IPS DF 19.7 (cell line): ENCODE measurements at places on chromosomes 11 and 22.

DNA sequence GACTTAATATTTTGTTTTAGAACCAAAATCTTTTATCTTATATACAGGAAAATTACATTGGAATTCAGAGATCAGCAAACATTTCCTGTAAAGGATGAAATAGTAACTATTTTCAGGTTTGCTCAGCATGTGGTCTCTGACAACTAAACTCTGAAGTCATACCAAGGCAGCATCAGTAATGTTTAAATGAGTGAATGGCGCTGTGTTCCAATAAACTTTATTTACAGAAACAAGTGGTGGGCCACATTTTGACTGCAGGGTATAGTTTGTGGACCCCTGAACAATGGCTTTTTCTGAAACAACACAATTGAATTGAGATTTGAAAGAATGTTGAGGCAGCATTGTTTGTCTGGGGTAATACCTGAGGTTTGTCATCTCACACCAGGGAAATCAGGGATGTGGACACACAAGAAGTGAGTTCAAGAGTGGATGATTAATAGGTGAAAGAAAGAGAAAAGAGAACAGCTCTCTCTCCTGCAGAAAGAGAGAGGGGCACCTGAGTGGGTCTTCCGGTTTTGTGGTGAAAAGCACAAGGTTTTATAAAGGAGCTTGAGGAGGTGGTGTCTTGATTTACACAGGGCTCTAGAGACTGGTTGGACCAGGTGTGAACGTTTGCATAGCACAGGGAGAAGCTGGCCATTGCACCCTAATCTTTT is 113.5 kb upstream of the VPREB1 start:
- DNase-seq, result no peak

DNA sequence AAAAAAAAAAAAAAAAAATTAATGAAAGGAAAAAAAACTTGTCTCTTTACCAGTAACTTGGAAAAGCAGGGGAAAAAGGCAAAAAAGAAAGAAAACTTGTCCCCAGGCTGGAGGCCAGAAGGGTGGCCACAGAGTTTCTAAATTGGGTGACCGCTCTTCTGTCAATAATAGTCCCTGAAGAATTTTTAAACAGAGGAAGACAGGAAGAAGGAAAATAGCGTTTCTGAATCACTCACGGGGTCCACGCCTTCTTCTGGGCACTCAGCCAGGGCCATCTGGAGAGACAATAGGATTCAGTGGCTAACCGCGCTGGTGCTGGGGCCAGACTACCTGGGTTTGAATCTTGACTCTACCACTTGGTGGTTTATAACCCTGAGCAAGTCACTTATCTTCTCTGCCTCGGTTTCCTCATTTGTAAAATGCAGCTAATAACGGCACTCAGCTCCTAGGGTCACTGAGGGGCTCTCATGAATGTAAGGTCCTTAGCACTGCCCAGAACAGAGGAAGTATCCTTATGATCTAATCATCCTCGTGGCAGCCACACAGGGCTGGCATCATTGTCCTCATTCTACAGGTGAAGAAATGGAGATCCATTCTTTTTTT is 7.0 kb downstream of the C11orf86 start:
- DNase-seq, result no peak

DNA sequence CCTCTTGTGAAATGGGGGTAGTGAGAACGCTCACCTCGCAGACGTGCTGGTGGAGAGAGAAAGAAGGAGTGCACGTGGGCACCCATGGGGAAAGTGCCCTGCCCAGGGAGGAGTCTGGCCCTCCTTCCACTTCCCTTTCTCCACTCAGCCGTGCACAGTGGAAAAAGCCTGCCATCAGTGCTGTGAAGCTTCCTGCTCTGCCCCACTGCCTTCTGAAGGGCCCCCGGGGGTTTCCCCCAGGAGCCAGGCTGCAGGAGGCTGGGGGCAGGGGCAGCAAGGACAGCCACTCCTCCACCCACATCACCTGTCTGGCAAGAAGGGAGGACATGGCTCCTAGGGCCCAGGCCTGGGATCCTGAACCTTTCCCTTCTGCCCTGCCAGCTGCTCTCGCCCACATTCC is 7.6 kb downstream of the TP53I11 start:
- DNase-seq, result no peak

- peak; percentile 82 for DNase-seq
These were observed at the start of gene PAK1 for GRCh38 chr11:77473801-77474683. PAK1 (minus strand) TSS chr11:77474094; CDS start chr11:77392520, 81,574 bp downstream.

DNA sequence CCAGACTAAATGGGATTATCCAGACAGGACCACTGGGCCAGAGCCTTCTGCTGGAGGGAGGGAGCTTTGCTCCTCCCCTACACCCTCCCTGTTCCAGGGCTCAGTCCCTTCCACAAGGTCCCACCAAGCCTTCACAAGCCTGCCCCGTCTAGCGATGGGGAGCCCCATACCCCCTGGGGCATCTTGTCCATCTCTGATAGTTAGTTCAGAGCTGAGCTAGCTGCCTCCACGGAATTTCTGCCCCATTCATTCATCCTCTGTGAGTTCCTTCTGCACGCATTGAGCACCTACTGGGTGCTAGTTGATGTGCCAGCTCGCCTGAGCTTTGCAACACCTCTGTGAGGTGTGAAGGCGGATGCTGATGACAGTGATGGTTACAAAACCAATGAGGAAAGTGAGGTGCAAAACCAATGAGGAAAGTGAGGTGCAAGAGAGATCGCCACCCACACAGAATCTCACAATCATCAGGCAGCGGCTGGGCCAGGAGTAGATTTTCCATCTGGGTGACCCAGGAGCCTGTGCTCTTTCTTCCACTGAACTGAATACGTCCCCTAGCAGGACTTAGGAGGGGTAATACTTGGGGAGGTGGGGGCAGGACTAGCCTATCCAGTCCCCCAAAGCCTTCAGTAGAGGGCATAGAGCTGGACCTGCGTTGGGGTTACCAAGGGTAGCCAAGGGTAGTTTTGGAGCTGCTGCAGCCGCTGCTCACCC is 21.5 kb upstream of the CBX7 start:
- DNase-seq, result no peak

DNA sequence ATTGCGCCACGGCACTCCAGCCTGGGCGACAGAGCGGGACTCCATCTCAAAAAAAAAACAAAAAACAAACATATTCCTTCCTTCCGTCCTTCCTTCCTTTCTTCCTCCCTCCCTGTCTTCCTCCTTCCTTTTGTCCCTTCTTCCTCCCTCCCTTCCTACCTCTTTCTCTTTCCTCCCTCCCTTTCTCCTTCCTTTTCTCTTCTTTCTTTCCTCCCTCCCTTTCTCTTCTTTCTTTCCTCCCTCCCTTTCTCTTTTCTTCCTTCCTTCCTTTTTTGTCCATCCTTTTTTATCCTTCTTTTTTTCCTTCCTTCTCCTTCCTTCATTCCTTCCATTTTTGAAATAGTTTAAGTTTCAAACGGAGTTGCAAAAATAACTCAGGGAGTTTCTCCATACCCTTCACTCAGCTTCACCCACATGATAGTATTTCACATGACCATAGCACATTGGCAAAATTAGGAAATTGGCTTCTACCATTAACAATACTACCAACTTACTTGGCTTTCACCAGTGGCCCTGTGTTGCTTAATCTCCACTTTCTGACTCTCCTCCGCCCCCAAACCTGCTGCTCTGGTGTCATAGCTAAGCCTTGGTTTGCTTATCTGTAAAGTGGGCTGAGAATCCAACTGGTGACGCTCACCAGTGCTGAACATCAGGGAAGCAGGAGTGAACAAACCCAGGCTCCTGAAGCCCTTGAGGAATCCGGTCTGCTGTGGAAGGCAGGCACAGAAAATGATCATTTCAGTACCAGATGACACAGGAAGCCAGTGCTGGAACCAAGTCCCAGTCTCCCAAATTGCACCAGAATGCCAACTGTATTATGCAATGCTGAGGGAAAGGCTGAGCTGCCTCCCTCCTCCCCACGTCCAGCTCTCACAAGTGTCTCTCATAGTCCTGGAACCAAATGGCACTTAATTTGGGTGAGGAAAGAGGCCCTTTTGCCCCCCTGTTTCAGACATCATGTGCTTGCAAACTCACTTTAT is 17.2 kb upstream of the CRYBB3 start:
- DNase-seq, result no peak

GRCh38 chr11:86978247-86978646 is 23.1 kb upstream of the FZD4 start:
- no peak for DNase-seq

- DNase-seq, result no peak
These were observed 331.4 kb upstream of the RAG2 start for GRCh38 chr11:36929401-36929800.

DNA sequence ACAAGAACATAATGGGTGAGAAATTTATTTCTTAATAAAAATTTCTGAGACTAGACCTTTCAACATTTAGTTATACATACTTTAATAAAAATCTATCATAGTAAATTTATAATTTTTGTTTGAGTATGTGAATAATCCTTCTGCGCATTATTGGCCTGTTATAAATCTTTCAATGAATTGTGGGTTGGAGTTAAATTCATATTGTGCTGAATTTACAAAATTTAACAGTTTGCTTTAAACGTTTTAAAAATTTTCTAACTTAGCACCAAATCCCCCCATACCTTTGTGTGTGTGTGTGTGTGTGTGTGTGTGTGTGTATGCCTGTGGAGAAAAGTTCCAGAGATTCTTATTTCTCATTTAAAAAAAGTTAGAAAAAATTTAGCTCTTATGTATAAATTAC is 111.0 kb downstream of the TMEM135 start:
- DNase-seq, result no peak

DNA sequence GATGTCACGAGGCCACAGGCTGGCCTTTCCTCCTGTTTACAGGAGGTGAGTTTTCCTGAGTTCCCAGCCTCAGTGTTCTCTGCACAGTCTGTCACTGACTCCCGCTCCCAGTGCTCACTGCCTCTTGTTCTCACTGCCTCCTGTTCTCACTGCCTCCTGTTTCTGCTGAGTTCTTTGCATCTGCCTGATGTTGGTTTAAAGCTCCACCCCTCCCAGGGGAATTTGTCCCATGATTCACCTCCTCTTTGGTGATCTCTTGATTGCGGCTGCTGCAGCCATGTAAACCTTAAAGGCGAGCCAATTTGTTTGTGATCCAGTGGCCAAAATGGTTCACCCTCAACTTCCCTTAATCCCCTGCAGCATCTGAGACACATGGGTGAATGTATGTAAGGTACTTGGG is 6.0 kb upstream of the TUBA8 start:
- DNase-seq, result no peak

DNA sequence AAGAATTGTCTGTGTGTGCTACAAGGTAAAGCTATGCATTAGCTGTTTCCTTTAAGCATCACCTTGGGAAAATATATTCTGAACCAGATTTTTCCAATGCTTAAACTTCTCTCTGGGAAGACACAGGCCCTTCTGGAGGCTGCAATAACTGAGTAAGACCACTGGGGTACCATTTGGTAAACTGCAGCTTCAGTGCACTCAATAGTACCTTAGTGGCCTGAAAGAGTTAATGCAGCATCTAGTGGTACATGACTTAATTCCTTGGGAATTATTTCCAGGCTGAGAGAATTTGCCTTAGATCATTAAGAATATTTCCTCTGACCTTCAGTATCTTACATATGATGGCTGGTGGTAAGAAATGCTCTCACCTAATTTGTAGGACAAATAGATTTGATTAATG is 727.4 kb downstream of the DLG2 start:
- peak; percentile 57 for DNase-seq

DNA sequence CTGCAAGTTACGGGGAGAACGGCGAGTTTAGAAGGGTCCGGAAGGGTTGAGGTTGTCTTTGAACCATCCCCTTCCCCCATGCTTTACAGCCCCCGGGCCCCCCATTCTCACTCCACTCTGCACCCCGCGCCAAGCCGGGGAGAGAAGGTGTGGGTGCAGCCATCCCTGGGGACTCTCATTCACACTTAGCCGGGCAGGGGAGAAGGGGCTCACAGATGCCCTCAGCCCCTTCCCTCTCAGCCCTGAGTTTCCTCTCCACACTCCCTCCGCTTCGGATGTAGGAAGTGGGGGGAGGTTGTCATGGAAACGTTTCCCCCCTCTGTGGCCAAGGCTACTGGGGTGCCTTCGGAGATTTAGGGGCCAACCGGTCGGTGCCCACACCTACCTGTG is 334 bp downstream of the CADM1 start:
- no peak for DNase-seq

DNA sequence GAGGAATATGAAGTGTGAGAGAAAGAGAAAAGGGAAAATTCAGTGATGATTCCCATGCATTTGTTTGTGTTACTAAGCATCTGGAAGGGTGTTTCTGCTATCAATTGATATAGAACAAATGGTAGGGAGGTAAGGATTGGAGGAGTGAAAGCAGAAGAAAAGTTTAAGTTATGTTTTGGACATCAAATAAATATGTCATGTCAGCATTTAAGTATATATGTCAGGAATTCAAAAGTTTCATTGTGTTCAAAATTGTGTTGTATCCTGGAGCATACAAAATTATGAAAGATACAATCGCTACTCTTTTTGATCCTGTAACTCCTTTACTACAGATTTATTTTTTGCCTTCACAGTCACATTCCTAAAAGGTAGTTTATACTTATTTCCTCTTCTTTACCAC is 885.8 kb downstream of the KCNA4 start:
- DNase-seq, result no peak

- no peak for DNase-seq
These were observed 36.0 kb downstream of the IRAG1 start for GRCh38 chr11:10657308-10658271.

DNA sequence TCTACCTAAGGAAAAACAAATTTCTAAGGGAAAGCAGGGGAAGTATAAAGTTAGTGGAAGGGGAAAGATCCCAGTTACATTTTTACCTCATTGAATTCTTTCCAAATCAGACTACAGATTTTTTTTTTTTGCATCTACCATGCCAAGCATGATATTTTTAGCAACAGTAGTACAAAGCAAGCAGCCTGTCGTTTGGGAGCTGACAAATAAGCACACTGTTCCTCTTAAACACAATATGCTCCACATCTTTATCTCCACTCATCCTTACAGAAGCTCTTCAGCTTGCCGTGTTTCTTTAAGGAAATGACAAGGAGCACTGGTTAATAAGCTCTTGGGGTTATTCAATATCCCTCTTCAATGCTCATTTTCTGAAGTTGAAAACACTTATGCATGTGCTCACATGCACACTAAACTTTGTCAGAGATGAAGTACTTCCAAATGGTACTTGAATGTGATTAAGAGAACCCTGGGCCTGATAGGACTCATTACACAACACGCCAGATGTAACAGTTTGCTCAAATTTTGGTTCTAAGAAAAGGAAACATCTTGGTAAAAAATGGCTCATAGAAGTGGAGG is 53.8 kb downstream of the PAX6 start:
- DNase-seq, result no peak

GRCh38 chr22:24894998-24895397 is 51.5 kb downstream of the LHFPL7 start:
- no peak for DNase-seq

GRCh38 chr22:39567135-39567946 is 3.2 kb upstream of the CACNA1I start:
- no peak for DNase-seq

DNA sequence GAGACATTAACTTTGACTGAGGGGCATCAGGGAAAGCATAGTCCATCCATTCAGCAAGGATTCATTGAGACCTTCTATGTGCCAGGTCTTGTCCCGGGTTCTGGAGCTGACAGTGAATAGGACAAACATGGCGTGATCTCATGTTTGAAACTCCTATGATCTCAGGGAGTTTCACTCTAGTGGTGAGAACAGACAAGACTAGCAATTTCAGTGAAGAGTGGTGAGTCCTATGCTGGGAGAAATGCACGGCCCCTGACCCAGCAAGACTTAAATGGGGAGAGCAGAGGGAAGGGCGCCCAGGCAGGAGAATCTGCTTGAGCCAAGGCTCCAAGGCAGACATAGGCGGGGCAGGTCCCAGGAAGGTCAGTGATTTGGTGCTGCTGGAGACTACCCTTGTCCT is 155.7 kb downstream of the CEP164 start:
- no peak for DNase-seq
